Stimulated activated CD4-positive, alpha-beta T cell treated with anti-CD3 and anti-CD28 coated beads, Interleukin-1b, Interleukin-23, amount 100 ng/mL, for 1 hour (primary cell): ENCODE measurements at places on chromosomes 3 and 15.

GRCh38 chr15:29669823-29670222 is 152.4 kb downstream of the TJP1 start:
- DNase-seq = no peak

DNA sequence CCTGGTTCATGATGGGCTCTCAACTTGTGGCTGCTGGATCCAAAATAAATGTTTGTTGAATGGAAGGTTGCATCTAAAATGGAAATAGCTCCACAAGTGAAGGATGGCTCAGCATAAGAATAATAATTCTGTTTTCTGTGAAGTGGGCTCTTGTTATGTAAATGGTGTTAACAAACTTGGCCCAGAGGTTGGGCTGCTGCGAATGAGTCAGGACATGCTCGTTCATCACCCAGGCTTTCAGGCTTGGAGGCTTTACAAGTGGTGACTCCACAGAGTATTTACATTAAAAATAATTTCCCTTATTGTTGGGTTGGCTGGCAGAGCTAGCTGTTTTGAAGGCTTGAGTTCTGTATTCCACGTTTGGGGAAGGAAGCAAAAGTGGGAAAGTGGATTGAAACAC is 60.5 kb downstream of the ITGB5 start:
- DNase-seq = no peak

DNA sequence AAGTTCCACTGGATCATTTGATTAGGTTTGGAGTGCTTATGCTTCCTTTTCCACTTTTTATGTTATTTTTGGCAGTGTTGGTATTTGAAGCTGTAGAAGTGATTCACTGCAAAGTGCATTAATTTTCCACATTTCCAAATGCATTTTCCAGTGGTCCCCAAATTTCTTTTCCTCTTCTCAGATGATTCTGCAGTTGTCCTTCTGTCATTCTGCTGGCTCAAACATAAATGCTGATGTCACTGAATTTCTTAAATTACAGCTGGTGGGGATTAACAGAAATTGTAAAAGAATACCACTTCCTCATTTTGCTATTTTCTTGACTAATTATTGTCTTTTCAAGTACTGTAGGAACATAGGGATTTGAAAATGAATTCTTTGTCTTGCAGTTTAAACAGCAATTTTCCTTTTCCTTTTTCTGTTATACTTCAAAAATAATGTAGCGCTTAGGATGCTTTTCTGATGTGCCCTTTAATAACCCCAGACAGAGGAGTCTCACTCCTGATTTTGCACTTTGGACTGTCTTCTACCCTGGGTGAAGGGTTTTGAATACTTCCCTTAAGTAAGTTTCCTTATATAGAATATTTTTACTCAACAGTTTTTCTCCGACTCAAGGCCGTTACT is 25.0 kb downstream of the MITF start:
- no peak for DNase-seq

DNA sequence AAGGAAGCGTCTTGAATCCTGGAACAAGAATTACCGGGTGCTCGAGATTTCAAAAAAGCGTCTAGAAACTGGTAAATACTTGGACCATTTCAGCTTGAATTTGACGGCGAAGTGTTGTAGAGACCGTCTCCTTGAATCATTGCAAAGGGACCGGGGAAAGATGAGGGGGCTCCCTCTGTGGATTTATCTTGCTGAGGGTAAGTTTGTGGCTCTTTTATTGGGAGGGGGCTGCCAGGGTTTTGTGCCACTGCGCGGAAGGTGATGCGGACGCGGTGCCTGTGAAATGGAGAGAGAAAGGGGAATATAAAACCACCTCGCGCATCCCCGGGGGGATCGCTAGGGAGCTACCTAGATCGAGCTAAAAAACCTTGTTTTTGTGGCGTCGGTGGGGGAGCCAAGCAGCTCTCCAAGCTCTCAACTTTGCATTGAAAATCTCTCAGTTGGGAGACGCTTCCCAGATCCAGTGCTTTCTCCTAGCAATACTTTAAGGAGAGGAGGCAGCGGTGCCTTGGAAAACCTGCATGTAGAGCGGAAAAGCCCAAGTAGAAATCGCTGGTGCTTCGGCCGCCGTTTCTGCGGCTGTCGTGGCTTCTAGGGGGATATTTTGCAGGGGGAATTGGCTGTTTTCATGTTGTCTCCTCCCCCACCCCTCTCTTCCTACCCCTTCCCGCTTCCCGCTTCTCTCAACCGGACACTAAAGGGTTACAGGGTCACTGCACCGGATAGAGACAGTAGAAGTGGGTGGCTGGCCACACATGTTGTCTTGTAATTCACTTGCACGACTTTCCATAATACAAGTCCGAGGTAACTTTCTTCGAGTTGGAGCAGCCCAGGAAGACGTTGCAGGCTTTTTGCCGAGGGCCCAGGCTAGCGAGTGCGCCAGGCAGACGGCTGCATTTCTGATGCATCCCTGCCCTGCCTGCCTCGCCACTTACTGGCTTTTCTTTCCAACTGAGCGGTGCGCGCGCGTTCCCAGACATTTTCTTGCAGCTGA is 187.6 kb downstream of the NLGN1 start:
- DNase-seq = no peak

GRCh38 chr3:111768571-111769100 is 90.4 kb upstream of the PHLDB2 start:
- DNase-seq = no peak

GRCh38 chr3:126124896-126125295 is 41.0 kb upstream of the SLC41A3 start:
- no peak for DNase-seq

DNA sequence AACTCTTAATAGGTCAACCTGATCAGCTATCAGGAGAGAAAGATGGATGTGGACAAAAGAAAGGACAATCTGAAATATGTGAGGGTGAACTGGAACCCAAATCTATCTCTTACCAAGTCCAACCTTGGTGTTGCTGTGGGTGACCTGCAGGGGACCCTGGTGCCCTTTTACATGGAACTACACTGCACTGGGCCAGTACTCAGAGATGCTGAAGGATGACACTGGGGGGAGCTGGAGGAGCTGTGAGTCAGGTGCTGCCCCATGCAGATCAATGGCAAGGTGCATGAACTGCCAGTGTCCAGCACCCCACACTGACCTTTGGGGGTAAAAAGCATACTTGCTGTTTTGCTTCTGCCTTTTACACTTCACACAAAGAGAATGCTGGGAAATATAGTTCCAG is 55.6 kb upstream of the TBC1D5 start:
- no peak for DNase-seq

- no peak for DNase-seq
Measured at GRCh38 chr3:155690921-155691320, 54.0 kb downstream of the PLCH1 start.

GRCh38 chr3:82498186-82498585 is 736.7 kb upstream of the GBE1 start:
- no peak for DNase-seq

GRCh38 chr15:81133782-81134461 is at the start of gene CFAP161:
TSS of gene CFAP161 (plus strand) at chr15:81134270. CDS start at chr15:81134330, 60 bp downstream.
- no peak for DNase-seq

- DNase-seq = no peak
Measured at GRCh38 chr3:51813539-51813938, 34.5 kb upstream of the IQCF6 start.

- DNase-seq = no peak
Measured at GRCh38 chr15:89513284-89513683, 16.9 kb upstream of the RHCG start.

GRCh38 chr3:134449951-134450350 is 35.8 kb downstream of the ANAPC13 start:
- DNase-seq = no peak

DNA sequence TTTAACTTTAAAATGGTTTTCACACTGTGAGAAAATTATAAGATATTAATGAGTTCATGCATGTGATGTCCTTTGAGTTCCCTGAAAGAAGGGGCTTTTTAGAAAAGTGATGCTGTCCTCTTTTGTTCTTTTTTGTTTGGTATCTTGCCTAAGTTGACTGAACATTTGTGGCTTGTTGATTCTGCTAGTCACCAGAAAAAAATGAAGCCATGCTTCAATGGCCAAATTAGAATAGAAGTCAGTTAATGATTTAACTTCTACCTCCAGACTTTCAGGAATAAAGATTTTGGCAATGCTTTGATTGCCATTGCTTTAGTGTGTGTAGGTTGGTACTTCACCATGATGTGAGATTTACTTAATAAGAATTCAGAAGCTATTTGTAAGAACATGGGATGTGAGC is 260.6 kb upstream of the NECTIN3 start:
- DNase-seq = no peak

GRCh38 chr3:5151586-5151985 is 29.5 kb downstream of the ARL8B start:
- DNase-seq = no peak

DNA sequence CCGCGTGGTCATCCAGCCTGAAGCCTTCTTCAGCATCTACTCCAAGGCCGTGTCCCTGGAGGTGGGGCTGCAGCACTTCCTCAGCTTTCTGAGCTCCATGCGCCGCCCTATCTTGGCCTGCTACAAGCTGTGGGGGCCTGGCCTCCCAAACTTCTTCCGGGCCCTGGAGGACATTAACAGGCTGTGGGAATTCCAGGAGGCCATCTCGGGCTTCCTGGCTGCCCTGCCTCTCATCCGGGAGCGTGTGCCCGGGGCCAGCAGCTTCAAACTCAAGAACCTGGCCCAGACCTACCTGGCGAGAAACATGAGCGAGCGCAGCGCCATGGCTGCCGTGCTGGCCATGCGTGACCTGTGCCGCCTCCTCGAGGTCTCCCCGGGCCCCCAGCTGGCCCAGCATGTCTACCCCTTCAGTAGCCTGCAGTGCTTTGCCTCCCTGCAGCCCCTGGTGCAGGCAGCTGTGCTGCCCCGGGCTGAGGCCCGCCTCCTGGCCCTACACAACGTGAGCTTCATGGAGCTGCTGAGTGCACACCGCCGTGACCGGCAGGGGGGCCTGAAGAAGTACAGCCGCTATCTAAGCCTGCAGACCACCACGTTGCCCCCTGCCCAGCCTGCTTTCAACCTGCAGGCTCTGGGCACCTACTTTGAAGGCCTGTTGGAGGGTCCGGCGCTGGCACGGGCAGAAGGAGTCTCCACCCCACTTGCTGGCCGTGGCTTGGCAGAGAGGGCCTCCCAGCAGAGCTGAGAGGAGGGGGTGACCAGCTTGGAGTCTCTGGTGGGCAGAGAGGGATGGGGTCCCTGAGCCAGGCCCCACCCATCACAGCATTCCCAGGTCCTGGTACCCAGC is 37.9 kb downstream of the GOLGA6A start:
- no peak for DNase-seq

DNA sequence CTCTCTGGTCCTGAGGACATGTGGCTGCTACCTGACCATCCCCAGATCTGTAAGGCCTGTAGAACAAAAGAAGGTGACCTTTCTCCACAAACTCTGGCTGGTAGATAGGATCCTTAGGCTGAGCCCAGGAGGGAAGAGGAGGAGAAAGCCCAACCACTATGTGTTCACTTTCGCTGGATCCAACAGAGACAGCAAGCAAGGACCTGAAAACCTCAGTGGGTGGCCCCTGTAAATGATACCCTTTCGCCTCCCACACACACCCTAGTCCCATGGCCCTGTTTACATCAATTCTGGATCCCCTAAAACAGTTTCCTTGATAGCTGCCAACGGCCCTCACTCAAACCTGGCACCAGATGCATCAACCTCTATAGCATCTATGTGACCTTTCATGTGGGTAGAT is 22.4 kb downstream of the CCDC12 start:
- no peak for DNase-seq

DNA sequence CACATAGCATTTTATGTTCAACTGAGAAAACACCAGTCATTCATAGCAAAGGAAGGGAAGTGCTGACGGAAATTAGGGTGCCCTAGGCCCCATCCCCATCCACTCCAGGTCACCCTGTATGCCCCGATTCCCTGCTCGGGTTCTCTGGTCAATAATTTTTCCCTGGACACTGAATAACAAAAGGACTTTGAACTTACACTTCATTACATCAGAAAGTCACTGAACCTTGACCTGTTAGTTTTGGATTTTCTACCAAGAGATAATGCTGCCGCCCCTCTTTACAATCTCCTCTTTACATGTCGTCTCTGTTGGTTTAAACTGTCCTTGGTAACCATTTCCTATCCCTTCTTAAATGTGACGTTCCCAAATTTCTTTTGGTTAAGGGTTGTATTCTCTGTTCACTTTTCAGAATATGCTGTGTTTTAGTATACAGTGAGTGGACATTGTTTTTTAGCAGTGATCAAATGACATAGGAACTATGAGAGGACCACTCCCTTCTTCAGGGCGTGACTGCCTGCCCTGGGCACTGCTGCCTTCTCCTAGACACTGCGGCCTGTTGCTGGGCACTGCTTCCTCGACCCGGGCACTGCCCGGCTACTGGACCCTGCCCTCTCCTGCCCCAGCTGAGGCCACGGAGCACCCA is 13.6 kb upstream of the AHSG start:
- DNase-seq = no peak
